ENCODE measurements at places on chromosomes 7 and 10.

- DNase-seq = peak; percentile 86
These were observed 30.3 kb downstream of the CCNJ start for GRCh38 chr10:96073722-96074121.

DNA sequence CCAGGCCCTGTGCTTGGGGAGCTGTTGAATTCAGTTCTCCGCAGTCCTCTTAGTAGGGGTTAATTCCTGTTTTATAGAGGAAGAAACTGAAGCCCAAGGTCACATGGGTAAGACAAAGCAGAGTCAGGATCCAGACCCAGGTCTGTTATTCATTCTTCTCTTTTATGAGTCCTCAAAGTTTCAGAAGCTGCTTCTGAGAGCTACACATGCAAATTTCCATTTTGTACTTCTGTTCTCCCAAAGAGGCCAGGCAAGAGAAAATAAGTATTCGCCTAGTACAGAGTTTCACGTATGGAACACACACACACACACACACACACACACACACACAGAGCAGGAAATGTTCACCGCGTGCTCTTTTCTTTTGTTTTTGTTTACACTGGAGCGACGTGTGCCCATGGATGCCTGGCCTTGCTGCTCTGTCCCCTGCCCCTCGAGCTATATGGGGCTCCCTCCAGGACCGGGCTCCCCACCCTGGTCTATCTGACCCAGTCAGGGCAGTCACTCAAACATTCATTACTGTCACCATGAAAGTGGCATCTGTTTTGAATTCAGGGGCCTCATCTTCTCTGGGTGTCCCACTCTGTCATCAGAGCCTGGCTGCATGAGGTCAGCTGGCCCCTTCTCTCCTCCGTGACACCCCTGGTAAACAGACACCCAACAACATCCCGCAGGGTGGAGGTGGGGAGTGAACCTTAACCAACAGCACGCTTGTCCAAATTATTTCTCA is 84.4 kb downstream of the TNS3 start:
- peak; percentile 37 for DNase-seq

DNA sequence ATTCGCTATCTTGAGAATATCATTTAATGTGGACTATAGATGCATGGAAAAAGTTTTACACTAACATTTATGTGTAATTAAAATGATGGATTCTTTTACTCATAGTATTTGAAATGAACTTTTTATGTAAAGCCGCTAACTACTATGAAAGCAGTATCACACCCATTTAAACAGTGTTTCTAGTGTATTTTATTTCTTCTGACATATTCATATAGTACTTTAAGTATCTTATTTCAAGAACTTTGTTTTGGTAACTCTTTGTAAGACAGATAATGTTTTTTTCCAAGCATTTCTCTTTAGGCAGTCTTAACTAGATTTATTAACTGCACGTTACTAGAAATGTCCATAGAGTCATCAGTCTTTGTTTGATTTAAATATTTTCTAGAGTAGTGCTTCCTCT is 12.5 kb upstream of the ARMC3 start:
- DNase-seq = no peak

GRCh38 chr10:103967448-103968071 is 620 bp downstream of the SLK start:
- peak; percentile 29 for DNase-seq

GRCh38 chr7:51308696-51309095 is 7.9 kb downstream of the COBL start:
- DNase-seq = no peak

DNA sequence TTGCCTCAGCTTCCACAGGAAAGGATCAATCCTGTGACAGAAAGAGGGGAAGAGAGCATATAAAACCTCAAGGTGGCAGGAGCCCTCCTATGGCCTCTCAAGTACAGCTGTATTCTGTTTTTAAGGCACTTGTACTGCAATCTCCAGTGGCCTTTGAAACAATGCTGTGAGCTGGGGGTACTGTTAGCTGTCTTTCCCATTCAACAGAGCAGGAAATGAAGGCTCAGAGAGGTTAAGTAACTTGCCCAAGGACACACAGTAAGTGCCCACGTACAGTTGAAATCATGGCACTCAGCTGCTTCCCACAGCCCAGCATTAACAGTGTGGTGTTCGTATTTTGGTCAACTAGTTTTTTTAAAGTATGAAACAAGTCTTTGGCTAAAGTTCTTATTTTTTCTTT is 34.0 kb downstream of the DUSP5 start:
- no peak for DNase-seq

DNA sequence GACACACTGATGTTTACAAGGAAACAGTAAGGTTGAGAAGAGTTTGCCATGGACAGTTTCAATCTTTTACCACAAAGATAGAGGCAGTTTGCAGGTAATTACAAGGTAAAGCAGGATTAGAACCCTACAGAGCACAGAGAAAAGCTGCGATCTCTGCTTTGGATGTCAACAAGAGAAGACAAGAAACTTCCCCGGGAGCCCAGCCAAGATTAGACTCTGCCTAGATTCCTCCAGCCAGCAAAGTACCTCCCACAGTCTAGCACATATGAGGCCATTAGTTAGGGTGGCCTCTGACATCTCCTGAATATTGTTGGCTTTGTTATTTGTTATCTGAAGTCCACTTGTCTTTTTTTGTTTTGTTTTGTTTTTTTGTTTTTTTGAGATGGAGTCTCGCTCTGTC is 178.1 kb downstream of the CALN1 start:
- DNase-seq = no peak

DNA sequence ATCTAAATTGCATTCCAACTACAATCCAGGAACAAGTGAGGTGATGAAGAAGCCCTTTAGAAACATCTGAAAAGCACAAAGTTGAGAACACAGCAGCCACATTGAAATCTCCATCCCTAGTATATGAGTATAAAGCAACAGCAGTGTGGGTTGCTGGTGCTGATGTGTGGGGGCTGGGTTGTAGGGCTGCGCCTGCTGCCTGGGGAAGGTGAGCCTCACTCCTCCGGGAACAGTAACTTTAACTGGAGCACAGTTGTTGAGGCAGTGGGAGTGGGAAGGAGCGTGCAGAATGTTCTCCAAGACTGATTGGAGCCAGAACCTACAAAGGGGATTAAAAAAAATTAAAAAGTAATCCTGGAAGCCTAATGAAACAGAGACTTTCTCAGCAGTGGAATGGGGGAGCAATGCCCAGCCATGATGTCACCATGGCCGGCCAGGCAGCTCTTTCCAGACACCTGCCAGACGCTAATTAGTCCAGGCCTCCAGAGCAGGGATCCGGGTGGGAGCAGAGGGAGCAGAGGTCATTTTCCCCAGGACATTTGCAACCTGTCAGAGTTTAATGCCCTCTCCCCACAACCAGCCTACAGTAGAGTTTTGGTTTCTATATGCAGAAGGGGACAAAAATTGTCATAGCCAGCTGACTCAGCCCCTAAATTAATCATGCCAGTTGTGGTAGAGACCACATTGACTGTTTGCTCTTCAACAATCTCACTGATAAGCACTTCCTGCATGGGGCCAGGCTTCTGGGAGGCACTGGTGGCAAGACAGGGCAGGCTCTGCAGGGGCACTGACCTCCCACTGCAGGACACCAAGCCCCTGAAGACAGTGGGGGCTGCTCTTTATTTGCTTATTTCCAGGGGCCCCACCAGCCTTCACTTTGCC is 133.0 kb upstream of the ZNF32 start:
- peak; percentile 31 for DNase-seq

- DNase-seq = no peak
These were observed 45.0 kb downstream of the ESYT2 start for GRCh38 chr7:158784270-158784669.

DNA sequence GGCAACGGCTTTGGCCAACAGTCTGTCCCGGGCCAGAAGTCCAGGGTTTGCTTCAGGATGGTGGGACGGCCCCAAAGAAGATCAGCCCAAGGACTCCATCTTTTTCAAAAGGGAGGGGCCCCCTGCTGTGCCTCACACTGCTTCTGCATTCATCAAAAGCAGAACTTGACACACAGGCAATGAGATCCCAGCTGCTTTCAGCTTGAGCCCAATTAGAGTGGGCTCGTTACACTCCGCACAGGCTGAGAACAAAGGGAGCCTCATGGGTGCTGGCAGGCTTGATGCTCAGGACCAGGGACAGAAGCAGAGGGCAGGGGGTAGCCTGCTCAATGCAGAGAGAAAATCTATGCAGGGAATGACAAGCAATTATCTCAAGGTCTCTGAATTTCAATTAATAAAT is 45.5 kb downstream of the VOPP1 start:
- DNase-seq = no peak

DNA sequence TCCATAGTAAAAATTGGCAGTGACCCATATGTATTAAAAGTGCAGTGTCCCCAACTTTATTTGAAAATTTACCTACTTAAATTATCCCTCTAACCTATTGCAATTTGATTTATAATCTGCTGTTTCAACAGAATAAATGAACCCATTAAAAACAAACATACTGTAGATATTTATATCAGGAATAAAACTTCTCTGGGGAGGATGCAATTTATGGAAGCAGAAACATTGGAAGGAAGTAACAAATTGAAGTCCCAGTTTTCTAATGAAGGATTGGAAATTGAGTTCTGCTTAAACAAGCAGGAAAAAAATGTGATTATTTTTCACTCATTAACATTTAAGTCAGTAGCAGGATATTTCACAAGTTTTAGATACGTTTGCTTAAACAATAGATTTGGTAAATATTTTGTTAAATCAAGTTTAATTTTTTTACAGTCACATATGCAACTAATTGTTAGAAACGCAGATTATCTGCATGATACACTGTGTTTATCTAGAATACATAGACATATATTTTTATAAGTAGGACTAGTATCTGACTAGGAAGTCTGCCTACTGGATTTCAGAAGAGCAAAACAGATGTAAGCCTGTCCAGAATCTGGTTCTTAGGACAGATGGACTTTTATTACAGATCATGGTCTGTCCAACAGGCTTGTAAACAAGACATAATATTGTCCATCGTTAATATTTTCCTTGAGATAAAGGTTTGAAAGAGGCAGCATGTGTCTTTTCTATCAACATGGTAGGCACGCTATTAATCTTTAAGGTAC is 5.3 kb downstream of the AGMO start:
- DNase-seq = no peak

DNA sequence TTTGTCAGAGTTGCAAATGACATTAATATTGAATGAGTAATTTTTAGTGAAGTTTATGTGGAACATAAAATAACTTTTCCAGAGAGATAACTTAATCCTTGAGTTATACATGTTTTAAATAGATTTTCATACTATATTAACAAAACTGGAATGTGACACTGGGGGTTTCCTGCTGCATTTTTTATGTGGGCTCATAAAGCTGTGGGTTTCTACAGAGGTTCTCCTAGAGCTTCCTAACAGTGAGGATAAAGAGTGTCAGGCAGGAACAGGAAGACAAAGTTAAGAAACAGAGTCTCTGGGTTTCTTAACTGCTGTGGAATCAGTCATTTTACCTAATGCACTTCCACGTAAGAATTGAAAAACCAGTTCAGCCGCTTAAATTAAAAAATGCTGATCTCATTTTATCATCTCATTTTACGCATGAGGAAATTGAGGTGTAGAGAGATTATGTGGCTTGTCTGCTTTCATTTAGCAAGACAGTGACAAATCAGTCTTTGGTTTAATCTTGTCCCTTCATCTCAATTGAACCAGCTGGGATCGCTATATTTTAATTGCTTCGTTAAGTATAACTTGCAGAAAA is 5.0 kb downstream of the CD36 start:
- peak; percentile 42 for DNase-seq

- DNase-seq = no peak
These were observed 118.2 kb upstream of the KAT6B start for GRCh38 chr10:74708246-74708645.

- DNase-seq = no peak
These were observed 114.4 kb upstream of the CDK1 start for GRCh38 chr10:60663850-60664249.

- DNase-seq = no peak
These were observed 1061.1 kb downstream of the SORCS3 start for GRCh38 chr10:105702211-105702610.

DNA sequence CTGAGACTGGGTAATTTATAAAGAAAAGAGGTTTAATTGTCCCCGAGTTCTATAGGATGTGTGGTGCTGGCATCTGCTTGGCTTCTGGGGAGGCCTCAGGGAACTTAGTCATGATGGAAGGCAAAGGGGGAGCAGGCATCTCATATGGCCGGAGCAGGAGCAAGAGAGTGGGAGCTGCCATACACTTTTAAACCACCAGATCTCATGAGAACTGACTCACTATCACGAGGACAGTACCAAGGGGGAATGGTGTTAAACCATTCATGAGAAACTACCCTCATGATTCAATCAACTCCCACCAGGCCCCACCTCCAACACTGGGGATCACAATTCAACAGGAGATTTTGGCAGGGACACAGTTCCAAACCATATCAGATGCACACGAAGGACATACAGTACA is 199.9 kb upstream of the DPP6 start:
- peak; percentile 62 for DNase-seq

- no peak for DNase-seq
These were observed 5.1 kb upstream of the ZNF503 start for GRCh38 chr10:75406462-75407223.

DNA sequence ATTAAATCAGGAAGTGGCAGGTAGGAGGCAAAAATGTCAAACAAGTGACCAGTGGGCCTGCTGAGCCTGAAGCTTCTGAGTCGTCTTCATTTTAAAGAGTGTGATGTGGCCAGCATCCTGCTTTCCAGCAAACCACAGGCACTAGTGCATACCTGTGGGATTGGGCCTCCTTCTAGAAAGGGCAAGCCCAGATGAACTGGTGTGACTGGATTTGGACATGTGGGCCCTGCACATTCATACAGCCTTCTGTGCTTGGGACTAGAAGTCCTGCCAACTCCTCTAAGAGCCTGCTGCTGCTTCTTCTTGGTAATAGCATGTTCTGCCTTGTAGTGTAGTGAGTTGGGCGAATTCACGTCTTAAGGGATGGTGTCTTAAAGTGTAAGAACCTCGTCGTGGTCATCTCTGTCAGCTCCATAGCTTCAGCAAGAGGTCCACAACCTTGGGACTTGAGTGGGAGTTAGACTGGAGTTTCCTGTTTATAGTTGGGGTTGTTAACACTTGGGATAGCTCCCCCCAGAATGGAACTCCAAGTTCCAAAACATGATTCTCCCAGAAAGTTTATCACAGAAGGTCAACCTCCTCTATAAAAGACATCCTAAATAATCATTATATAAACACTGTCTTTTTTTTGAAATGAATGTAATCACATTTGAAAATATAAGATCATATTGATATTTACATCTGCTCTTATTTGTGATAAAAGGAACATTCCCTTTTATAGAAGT is 11.2 kb downstream of the BMPER start:
- DNase-seq = no peak

DNA sequence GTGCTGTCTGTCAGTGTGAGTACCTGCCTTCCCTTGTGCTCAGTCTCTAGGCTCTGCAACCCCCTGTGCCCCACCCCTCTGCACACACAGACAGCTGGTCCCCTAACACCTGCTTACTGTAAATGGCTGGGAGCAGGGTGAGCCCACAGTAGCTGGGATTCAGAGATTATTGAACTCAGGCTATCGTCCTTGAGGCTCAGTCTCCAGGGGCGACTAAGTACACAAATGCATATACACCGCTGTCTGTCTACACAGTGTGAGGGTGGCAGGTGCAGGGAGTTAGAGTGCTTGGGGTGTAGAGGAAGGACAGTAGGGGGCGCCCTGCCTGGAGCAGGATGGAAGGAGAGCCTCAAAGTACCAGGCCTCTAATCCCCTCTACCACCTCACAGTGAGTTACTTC is 12.9 kb downstream of the UPP1 start:
- no peak for DNase-seq
